Left renal cortex interstitium (tissue), 4 donors: ENCODE measurements at places on chromosomes 12 and 14. TPM values are rescaled to one million over a fixed set of nuclear protein-coding genes. Genes with fewer than 3 reads are reported as not detected.
A peak's percentile ranks its signal among the peaks of the same experiment; 100 is the strongest.

- no peak for DNase-seq
Measured at GRCh38 chr14:61537563-61538463, 157.5 kb upstream of the HIF1A start.

DNA sequence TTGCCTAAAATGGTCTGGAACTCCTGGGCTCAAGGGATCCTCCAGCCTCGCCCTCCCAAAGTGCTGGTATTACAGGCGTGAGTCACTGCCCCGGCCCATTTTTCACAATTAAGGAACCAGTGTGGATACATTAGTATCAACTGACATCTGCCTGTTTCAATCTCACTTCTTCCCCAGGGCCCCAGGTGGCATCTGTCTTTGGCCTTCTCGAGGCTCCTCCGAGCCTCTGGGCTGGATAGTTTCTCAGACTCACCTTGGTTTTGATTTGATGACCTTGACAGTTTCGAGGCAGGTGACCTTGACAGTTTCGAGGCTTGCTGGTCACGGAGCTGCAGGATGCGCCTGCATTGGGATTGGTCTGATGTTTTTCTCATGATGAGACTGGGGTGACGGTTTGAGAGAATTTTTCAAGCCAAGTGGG is 41.0 kb upstream of the NCOR2 start:
- no peak for DNase-seq

GRCh38 chr12:108597559-108598471 is at the start of gene TMEM119:
TMEM119 (minus strand) TSS chr12:108598084; CDS start chr12:108592383, 5,701 bp downstream.
- no peak for DNase-seq

DNA sequence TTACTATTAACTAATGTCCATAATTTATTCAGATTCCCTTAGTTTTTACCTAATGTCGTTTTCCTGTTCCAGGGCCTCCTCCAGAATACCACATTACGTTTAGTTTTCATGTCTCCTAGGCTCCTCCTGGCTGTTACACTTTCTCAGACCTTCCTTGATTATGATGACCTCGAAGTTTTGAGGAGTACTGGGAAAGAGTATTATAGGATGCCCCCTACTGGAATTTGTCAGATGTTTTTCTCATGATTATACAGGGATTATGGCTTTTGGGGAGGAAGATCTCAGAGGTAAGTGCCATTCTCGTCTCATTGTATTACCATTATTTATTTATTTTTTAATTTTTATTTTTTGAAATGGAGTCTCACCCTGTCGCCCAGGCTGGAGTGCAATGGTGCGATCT is 17.7 kb upstream of the C1S start:
- no peak for DNase-seq

The CYP27B1 gene
- 1.1 TPM for polyA plus RNA-seq

DNA sequence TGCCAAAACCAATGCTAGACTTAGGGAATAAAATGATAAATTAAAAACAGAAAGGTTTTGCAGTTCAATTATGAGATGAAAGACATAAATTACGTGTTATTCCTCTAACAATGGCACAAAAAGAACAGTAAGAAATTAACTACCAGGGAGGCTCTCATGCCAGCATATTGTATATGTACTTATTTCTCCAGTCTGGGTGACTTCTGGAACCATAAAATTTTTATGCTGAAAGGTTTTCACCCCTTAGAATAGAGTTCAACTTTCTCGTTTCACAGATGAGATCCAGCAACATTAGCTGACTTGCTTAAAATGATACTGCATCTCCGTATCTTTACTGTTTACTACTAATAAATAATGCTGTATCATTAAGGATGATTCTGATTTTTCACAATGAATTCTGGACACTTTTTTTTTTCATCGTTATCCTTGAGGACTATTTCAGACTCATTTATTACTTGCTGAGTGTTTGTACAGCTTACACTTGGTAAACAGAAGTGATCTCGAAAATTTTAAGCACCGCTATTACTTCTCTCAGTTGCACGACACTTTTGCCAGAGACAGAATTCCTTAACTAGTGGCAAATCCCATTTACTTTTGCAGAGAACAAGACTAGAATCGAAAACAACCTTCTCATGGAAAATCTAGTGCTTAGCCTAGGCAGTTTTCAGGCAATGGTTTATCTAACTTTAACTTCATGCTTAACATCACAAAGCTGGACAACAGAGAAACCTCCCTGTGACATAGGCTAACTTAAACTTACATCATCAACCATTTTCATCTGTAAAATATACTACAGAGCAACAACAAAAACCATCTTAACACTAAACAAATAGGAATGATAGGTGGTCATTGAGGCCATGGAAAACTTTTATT is 2.7 kb downstream of the RSRC2 start:
- DNase-seq, result no peak

GRCh38 chr14:59566725-59567124 is 9.9 kb downstream of the CCDC175 start:
- DNase-seq, result no peak

The AQP6 gene
- polyA plus RNA-seq, result 23.7 TPM

DNA sequence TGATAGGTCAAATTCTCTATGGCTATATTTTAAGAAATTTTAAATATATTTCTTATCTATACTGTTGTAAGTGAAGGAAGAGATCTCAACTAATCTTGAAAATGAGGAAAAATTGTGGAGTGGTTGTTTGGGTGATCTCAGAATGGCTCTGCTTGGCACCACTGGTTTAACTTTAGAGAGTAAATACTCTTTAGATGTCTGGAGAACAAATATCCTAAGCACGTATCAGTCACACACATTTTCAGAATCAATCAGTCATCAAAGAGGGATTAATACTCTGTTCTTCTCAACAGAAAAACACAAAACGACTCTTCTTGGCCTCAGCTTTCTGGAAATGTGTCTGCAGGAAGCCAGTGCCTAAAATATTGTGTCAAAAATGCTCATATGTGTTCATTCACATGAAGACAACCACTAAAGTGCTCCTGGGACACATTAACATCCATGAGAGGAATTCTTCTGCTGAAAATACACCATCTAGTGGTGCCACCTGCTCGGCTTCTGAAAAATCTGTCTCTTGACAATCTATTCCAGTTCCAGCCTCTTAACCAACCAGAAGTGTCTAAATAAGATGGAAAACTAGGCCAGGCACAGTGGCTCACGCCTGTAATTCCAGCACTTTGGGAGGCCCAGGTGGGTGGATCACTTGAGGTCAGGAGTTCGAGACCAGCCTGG is 81.1 kb upstream of the CCDC198 start:
- no peak for DNase-seq

The CCDC38 gene
- 0.51 TPM for polyA plus RNA-seq

The LTBR gene
- 59.3 TPM for polyA plus RNA-seq

- DNase-seq, result no peak
Measured at GRCh38 chr12:116675339-116676107, 62.3 kb downstream of the SPRING1 start.

GRCh38 chr12:54358191-54358944 is 5.9 kb downstream of the GPR84 start:
- DNase-seq, result no peak

- DNase-seq, result peak; percentile 49
Measured at GRCh38 chr12:45991284-45992249, 1.2 kb upstream of the SCAF11 start.

GRCh38 chr12:109165599-109165998 is 49.2 kb downstream of the ACACB start:
- DNase-seq, result no peak

GRCh38 chr14:65318636-65319506 is 93.7 kb upstream of the FUT8 start:
- DNase-seq, result no peak

The ACSS3 gene
- 20.6 TPM for polyA plus RNA-seq

The RPL41 gene
- 5,971 TPM for polyA plus RNA-seq

DNA sequence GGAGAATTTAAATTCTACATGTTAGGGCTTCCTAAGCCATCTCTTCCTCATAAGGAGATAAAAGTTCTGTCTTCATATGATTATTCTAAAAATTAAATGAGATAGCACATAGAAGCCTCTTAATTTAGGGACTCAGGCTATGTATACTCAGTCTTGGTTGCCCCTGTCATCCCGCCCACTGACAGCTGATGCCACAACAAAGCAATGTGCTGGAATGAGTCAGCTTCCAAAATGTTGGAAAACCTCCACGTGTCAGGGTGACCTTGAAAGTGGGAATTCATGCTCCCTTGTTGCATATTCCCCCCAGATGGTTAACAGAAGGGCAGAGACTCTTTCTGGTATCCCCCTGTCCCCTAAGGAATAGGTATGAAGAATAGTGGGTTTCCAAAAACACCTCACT is 238.0 kb upstream of the DDHD1 start:
- no peak for DNase-seq

DNA sequence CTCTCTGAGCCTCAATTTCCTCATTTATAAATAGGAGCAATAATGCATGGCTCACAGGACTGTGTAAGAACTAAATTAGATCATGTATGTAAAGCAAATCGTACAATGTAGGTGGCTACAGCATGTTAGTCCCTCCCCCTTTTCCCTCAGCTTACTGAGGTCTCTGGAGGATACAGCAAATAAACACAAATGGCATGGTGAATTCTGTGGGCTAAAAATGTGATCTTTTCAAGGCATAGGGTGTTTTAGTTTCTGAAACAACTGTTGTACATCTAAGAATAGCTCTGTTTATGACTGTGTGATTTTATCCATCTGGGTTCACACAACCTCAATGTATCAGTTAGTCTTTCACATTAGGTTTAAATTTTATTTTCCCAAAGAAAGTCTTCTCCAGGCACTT is 121.2 kb upstream of the PLEKHG7 start:
- DNase-seq, result no peak

GRCh38 chr12:48764521-48764920 is 24.4 kb downstream of the ADCY6 start:
- DNase-seq, result no peak
